ENCODE measurements at places on chromosomes 12 and 14. TPM values are rescaled to one million over a fixed set of nuclear protein-coding genes. Genes with fewer than 3 reads are reported as not detected.

The SRGAP1 gene
- total RNA-seq, result 17.8 TPM

The KRT85 gene
- total RNA-seq, result not detected

The NR2C1 gene
- 56.8 TPM for total RNA-seq

DNA sequence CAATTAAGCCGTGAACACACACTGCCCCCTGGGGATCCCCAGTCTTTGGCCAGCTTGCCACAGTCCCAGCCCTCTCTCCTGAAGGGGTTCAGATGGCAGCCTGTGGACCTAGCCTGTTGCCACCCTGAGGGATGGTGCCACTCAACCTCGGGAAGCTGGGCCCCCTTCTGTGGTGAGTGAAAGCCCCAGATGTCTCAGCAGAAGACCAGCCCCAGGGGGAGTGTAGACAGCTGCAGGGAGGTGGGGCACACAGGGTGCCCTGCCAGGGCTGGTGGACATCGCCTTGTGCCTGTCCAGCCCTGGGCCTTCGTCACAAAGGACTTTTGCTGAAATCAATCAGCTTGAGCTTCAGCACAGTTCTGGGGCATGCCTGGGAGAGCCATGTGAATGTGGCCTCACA lies 32.4 kb downstream of the C14orf132 start:
- no peaks in the 10 kb centered on the region for H3K27me3 ChIP-seq
- DNase-seq, result no peak
- H3K27ac ChIP-seq, result no peak overlapping the region
- H3K4me3 ChIP-seq, result no peak overlapping the region

DNA sequence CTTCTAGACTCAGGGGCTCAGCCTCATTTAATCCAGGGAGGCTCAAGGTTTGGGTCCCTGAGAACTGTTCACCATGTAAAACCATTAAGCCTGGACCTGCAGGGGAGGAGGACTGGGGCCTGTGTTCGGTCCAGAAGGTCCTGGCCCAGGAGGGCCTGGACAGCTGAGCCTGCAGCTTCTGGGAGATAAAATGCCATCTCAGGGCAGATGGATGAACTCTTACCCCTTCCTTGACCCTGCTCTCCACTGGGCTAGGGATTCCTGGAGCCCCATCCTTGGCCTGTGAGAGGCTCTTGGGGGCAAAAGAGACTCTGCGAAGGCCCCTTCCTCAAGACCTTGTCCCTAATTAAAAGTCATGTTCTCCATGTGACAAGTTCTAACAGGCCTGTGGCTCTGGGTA lies 51.2 kb downstream of the PRMT8 start:
- no peak for DNase-seq
- H3K27me3 ChIP-seq, result peaks cover 26% of the 10 kb centered on the region
- H3K27ac ChIP-seq, result no peak overlapping the region
- no peaks in the 10 kb centered on the region for H3K4me1 ChIP-seq
- H3K4me3 ChIP-seq, result no peak overlapping the region

DNA sequence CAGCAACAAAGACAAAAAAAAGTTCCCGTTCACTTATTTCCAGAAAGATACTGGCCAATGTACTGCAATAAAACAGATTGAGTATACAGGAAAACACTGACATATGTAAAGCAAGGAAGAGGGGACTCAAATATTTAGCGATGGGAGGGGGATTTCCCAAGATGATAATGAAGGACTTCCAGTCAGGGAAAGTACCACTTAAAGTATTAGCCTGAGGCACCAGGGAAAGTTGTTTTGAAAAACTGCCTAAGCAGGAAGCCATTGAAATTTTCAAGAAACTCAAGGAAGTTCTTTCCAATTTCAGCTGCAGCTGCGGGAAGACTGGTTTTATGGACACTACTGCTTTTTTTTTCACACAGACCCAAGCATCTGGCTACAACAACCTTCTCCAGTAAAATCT lies 1007.4 kb upstream of the NOVA1 start:
- no peaks in the 10 kb centered on the region for H3K4me1 ChIP-seq
- H3K36me3 ChIP-seq, result no peaks in the 10 kb centered on the region
- DNase-seq, result no peak
- no peaks in the 10 kb centered on the region for H3K27me3 ChIP-seq

DNA sequence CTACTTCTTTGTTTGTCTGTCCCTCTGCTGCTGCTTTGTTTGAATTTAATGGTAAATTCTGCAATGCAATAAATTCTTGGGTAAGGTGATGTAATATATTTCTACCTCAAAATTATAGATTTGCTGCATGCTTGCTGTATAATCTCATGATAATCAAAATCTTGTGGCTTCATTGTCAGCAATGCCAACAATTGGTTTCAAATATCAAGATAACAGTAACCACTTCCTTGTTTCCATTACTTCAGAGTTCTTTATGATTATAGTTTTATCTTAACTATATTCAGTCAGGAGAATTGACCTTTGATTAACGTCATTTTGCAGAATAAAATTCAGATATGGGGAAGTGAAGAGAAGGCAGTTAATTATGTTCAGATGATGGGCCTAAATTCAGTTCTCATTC lies 30.2 kb upstream of the RNU6-8 start:
- DNase-seq, result no peak
- peaks cover 6% of the 10 kb centered on the region for H3K4me1 ChIP-seq
- no peak overlapping the region for H3K4me3 ChIP-seq

DNA sequence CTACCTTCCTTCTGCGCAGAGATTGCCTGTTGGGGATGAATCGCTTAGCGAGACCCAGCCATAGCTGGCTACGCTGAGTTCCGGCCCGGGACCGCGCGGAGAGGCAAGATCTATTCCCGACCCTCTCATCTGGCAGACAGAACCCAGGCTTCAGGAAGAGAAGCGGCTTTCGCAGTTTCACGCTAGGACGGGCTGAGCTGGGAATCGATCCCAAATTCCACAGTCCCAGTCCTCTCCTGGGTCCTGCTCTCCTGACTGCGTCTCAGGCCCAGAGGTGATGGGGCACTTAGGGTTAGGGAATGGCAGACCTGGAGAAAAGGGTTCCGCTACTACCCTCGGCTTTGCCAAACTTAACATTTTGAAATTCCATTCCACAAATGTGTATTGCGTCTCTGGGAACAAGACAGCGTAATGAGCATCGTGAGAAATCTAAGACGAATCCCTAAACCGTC lies 2.8 kb downstream of the PTPN21 start:
- no peaks in the 10 kb centered on the region for H3K27me3 ChIP-seq
- DNase-seq, result no peak
- peaks cover 15% of the 10 kb centered on the region for H3K36me3 ChIP-seq
- H3K4me3 ChIP-seq, result peak overlapping the region; percentile 78
- peak overlapping the region; percentile 93 for H3K27ac ChIP-seq

GRCh38 chr14:64504310-64504896 lies at the start of gene ZBTB1:
Gene ZBTB1, plus strand, starts transcription at chr14:64504770. Its CDS starts 16,735 bp downstream, at chr14:64521505.
- peak within 1 kb of the TSS; percentile 77 for H3K4me3 ChIP-seq
- DNase-seq, result peak; percentile 76
- H3K4me1 ChIP-seq, result peaks cover 43% of the 10 kb centered on the region
- peak within 1 kb of the TSS; percentile 100 for H3K27ac ChIP-seq

Data from progenitor cell of endocrine pancreas (in vitro differentiated cells).